NCI-H1930 (cell line): ENCODE measurements at places on chromosomes 1 and 21.

DNA sequence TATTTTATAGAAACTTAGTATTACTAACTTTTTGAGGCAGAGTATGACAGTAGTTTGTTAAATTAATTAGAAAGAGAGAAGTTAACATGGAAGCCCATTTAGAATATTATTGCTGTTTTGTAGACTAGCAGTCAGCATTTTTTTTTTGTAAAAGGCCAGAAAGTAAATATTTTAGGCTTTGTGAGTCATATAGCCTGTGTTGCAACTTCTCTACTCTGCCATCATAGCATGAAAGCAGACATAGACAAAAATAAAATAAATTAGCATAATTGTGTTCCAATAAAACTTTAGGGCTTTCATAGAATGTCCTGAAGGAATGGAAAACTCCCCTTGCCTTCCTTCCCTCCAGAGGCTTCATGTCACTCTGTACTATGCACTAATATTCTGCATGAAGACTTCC, 12.3 kb upstream of the RGS4 start:
- DNase-seq = peak; percentile 40

GRCh38 chr1:104402178-104402577, 652.5 kb downstream of the AMY1C start:
- no peak for DNase-seq

GRCh38 chr1:49626472-49626871, 397.3 kb downstream of the AGBL4 start:
- DNase-seq = no peak

GRCh38 chr1:26324550-26324949, 6.8 kb downstream of the CD52 start:
- no peak for DNase-seq

GRCh38 chr21:46297338-46298271, 11.5 kb downstream of the YBEY start:
- DNase-seq = no peak

GRCh38 chr1:11501491-11501897, 22.5 kb downstream of the DISP3 start:
- DNase-seq = no peak

DNA sequence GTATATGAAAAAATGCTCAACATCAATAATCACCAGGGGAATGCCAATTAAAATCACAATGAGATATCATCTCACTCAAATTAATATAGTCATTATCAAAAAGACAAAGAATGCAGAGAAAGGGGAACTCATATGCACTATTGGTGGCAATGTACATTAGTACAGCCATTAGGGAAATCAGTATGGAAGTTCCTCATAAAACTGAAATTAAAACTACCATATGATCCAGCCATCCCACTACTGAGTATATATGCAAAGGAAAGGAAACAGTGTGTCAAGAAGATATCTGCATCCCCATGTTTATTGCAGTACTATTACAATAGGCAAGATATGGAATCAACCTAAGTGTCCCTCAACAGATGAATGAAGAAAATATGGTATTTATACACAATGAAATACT, 32.1 kb upstream of the TEKT2 start:
- no peak for DNase-seq

DNA sequence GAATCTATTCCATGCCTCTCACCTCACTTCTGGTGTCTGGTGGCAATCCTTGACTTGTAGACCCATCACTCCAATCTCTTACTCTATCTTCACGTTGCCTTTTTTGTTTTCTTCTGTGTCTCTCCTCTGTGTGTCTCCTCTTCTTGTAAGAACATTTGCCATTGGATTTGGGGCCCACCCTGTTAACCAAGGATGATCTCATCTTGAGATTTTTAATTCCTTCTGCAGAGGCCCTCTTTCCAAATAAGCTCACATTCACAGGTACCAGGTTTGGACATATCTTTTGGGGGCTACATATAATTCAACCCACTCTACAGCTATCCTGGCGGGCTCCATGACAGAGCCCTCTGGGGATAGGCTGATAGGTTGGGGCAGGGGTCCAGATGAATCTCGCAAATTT, 55.8 kb downstream of the UBE2T start:
- DNase-seq = no peak

DNA sequence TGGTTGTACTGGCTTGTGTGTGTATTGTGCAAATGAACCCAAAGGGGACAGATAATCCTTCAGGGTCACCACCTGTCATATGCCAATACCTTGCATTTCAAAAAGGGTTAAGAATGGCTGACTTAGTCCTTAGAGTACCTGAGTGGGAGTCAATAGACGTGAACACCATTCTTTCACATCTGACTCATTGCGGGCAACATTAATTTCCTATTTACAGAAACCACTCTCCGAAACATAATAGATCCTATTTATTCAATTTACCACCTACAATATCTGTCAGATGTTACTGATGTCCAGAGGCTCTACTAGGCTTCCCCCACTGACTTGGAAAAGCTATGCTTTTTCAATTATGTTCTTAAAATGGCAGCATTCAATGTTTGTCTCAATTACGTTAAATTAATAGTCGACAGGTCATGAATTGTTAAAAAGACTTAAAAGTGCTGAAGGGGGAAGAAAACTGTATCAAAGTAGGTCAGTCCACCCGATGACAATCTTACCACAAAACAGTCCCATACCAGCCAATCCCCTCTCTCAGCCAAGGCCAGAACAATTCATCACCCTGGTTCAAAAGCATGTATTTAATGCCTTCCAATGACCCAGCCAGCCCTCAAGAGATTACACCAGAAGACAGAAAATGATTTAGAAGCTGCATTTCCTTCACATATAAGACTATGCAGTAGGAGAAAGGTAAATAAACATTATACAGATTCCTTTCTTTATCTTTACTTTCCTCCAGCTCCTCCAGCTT, 48.6 kb upstream of the PLA2G2C start:
- DNase-seq = no peak

DNA sequence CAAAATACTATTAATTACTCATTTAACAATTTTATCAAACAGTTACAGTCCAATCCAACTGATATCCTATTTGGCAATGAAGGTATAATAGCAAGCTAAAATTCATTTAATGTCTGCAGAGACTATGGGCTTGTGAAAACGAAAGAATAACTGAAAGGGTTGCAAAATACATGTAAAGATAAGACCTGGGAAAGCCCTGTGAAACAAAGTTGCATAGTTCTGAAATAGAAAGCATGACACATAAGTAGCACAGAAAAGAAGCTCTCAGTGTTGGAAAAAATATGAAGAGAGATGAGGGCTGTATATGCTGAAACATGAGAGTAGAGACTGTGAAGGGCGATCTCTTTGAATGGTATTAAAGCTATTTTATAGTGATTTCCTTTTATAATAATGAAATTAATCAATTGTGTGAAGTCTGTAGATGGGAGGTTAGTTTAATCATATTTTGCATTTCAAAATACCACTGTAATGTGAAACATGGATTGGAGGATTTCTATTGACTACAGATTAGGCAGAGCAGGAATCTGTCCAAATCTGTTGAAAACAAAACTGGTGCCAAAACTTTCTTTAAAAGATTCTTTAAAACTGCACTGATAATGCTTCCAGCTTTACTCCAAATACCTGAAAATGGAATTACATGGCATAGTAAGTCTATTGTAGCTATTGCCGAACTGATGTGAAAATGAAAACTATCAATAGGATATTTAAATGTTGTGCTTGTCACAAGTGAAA, 1518.9 kb upstream of the B3GALT2 start:
- no peak for DNase-seq

GRCh38 chr1:6343506-6344405, 49.8 kb downstream of the ACOT7 start:
- peak; percentile 22 for DNase-seq

DNA sequence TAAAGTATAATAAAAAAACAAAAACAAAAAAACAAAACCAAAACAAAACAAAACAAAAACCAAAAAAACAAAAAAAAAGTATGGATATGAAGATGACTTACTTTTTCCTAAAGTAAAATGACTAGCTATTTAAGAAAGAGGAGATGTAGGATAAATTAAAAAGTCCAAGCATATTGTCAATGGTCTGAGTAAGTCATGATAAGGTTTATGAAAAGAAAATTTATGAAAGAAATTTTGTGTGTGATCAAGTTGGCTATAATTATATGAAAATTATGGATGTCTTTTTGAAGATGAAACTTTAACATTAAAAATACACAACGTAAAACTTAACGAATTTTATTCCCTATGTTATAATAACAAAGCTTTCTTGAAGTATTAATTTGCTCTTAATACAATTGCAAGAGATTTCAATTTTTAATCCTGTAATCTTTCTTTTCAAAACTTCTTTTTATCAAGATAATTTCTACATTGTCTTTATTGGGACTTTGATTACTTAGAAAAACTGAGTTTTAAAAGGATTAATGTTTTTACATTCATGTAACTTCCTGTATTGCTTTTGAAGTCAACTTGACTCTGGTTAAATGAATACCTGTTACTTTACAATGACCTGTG, 200.9 kb upstream of the IVNS1ABP start:
- DNase-seq = no peak

DNA sequence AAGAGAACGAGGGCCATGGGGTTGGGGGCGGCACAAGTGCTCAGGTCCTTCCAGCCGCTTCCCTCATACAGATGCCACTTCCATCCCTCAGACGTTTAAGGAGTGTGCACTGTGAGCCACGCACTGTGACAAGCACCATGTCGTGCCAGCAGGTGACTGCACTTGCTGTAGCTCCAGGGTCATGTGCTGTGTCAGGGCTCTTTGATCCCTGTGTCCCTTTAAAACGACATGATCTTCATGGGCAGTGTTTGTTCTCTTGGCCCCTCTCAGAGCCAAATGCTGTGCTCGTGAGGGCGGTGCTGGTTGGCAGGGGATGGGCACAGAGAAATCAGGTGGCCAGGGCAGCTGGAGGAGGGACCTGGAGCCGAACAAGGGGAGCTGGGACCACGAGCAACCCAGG, 19.9 kb downstream of the IL10RB start:
- no peak for DNase-seq

DNA sequence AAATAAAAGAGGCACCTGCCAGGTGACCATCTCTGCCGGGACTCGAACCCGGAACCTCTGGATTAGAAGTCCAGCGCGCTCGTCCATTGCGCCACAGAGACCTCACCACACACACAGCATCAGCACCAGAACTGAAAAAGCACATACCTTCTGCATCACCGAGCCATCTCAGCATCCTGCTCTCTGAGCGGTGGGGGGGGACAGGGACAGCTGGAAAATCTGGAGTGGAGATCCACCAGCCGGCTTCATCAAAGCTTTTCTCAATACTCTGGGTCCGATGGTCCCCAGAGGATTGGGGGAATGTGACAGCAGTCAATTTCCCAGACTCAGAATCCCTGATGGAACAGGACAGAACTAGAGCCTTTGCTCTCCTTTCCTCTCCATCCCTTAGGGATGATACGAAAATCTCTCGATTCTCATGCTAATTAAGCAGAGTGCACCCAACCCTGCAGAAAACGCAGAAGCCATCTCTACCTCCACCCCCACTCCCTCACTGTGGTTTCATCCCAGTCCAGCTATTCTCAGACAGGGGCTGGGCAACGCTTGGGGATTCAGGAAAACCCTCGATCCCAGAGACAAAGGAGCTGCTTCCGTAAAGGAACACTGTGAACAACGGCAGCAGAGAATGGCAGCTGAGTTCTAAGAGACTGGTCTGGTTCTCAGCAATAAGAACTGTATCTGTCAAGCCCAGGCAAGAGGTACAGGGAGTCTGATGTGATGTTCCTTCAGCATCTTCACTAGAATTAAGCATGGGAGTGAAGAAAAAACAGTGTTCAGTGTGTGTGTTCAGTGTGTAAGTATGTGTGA, 29.6 kb upstream of the CADM3 start:
- DNase-seq = no peak

DNA sequence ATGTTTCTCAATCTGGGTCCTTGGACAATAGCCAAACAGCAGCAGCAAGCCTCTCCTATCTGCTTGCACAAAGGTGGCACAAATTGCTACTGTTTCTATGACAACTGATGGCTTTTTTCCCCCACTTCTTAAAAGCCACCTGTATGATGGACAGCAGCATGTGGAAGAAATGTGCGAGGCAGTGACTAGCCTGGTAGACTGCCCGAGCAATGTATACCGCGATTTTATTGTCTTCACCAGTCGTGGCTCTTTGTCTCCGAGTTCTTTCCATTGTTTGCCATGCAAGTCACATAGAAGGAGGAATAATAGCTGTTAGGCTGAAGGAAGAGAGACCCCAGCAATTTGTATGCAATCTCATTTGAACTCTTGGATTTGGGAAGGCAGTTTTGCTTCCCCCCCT, 79.4 kb downstream of the S1PR1 start:
- peak; percentile 65 for DNase-seq

- DNase-seq = no peak
Observed at GRCh38 chr1:30730346-30731108, 7.1 kb upstream of the MATN1 start.

DNA sequence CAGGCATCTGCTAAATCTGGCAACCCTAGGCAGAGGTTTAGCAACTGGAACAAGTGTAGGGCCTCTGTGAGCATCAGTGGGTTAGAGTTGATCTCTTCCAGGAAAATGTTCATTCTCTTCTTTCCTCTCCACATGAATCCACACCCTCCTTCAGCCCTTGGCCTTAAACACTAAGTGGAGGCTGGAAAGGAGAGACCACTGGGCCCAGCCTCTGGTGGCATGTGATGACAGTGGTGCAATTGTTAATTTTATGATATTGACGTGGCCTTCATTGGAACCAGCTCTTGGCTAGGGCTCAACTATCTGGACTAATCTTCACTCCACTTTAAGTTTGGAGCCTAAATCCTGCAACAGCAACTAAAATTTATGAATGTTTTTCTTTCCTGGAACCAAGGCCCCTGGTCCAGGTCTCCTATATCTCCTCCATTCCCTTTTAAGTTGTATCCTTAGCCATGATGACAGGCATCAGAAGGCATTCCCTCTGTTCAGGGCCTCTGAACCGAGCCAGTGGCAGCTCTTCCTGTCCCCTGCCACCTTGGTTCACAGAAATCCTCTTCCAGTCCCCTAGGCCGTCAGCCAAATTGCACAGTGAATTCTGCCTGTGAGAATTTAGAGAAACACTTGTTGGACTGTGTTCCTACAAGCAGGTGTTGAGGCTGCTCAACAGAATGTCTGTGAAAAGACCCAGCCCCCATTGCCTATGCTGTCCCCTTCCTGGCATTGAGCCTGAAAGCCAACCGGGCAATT, 132.2 kb downstream of the PSMG1 start:
- no peak for DNase-seq

GRCh38 chr1:156751451-156751756, at the start of gene HDGF:
HDGF (minus strand) TSS chr1:156751675; CDS start chr1:156751429, 246 bp downstream.
- DNase-seq = no peak

- DNase-seq = no peak
Observed at GRCh38 chr1:1225238-1225845, 6.5 kb downstream of the SDF4 start.

DNA sequence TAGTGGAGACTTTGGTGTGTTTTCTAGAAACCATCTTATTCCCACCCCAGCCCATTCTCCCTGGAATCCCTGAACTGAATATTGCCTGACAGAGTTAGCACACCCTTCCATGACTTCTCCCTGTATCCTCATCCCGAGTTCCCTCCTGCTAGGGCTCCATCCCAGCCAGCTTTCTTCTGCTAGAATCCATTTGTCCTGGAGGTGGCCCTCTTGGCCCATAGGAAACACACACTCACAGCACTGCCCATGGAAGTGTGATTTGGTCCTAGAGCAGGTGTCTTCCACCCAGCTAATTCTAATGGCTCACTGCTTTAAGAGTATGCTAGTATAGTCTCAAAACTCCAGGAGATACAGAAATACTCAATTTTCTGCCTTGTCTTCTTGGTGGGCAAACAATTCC, 4.1 kb downstream of the KRTAP15-1 start:
- no peak for DNase-seq

GRCh38 chr1:210159211-210159610, 73.4 kb upstream of the SERTAD4 start:
- DNase-seq = no peak
